ENCODE measurements at places on chromosomes 2 and 18. TPM values are rescaled to one million over a fixed set of nuclear protein-coding genes. Genes with fewer than 3 reads are reported as not detected.

The ANKRD36C gene
- total RNA-seq, result 26.6 TPM

The CDH2 gene
- not detected for total RNA-seq

The UGT1A4 gene
- not detected for total RNA-seq

- no peak overlapping the region for H3K27ac ChIP-seq
- peaks cover 28% of the 10 kb centered on the region for H3K4me1 ChIP-seq
- no peak for DNase-seq
- no peaks in the 10 kb centered on the region for H3K36me3 ChIP-seq
- H3K4me3 ChIP-seq, result no peak overlapping the region
- no peaks in the 10 kb centered on the region for H3K27me3 ChIP-seq
Observed at GRCh38 chr2:207506426-207506825, 23.3 kb upstream of the CREB1 start.

- no peaks in the 10 kb centered on the region for H3K36me3 ChIP-seq
- H3K27me3 ChIP-seq, result no peaks in the 10 kb centered on the region
- no peak overlapping the region for H3K4me3 ChIP-seq
- no peak overlapping the region for H3K27ac ChIP-seq
Observed at GRCh38 chr2:179525340-179525739, 260.7 kb upstream of the SESTD1 start.
